Psoas muscle (tissue), 8 donors: ENCODE measurements at places on chromosomes 5 and 9.
A peak's percentile ranks its signal among the peaks of the same experiment; 100 is the strongest.

GRCh38 chr5:124650147-124650561 is 96.3 kb downstream of the ZNF608 start:
- no peaks in the 10 kb centered on the region for H3K27me3 ChIP-seq
- H3K36me3 ChIP-seq: no peaks in the 10 kb centered on the region
- peaks cover 32% of the 10 kb centered on the region for H3K4me1 ChIP-seq
- peak overlapping the region; percentile 81 for H3K27ac ChIP-seq
- H3K4me3 ChIP-seq: peak overlapping the region; percentile 23

GRCh38 chr5:141883892-141884318 is 5.7 kb upstream of the PCDH1 start:
- peaks cover 10% of the 10 kb centered on the region for H3K4me1 ChIP-seq
- H3K4me3 ChIP-seq: no peak overlapping the region
- no peak overlapping the region for H3K27ac ChIP-seq
- H3K36me3 ChIP-seq: no peaks in the 10 kb centered on the region
- peaks cover 46% of the 10 kb centered on the region for H3K27me3 ChIP-seq

DNA sequence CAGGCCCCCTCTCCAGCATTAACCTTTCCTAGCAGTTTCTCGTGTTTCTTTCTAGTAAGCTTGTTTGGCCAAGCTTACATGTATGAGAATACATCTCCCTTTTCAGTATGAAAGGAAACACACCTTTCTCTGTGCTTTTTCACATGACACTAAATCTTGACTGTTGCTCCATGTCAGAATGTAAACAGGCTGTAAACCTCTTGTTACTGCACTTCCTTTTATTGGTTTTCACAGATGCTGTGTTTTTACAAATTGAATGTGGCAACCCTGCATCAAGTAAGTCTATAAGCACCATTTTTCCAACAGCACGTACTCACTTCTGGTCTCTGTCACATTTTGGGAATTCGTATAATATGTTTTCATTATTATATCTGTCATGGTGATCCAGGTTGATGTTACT is 2.2 kb upstream of the CANX start:
- no peak overlapping the region for H3K4me3 ChIP-seq
- peaks cover 16% of the 10 kb centered on the region for H3K4me1 ChIP-seq
- H3K27ac ChIP-seq: peak overlapping the region; percentile 100
- DNase-seq: no peak
- H3K36me3 ChIP-seq: no peaks in the 10 kb centered on the region

- no peaks in the 10 kb centered on the region for H3K4me1 ChIP-seq
- no peak for DNase-seq
- H3K27me3 ChIP-seq: no peaks in the 10 kb centered on the region
- H3K36me3 ChIP-seq: peaks cover 25% of the 10 kb centered on the region
These were observed 95.0 kb downstream of the MAN2A1 start for GRCh38 chr5:109784687-109785086.

DNA sequence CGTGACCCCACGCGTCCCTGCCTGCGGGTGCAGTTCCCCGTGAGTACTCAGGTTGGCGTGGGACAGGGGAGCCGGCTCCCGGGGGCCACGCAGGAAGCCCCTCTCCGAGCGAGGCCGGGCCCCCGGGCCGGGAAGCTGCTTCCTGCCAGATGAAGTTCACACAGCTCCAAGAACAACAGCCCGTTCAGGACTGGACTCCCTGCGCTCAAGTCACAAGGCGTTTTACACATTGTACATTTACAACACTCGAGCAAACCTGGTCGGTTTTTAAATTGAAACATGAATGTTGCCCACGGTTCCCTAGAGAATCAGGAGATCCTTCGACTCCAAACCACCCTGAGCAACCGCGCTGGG is 22.4 kb downstream of the SLC9A3 start:
- H3K27me3 ChIP-seq: peaks cover 17% of the 10 kb centered on the region
- peak overlapping the region; percentile 11 for H3K4me3 ChIP-seq
- no peaks in the 10 kb centered on the region for H3K36me3 ChIP-seq
- H3K27ac ChIP-seq: no peak overlapping the region
